GDM1 (cell line): ENCODE measurements at places on chromosomes 7 and 10.

DNA sequence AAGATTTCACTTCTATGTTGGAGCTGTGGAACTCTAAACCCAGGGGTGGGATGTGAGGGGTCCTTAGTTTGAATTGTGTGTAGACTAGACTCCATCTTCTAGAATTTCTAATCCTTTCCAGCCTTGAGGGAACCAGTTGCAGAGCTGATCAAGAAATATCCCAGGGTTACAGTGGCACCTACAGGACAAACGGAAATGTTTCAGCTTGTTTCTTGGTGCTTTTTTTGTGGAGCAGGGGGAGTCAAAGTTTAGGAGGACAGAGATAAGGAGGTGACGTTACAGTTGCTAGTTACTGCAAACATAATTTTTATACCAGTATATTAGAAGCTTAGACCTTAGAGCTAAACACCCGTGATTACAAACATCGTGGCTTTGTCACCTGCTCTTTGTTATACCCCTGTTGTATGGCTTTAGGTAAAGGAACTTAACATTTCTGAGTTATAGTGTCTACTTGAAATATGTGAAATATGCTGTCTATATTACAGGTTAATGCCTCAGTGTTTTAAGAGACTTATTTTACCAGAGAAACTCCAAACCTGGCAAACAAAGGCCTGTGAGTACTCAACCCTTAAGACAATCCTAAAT, 84.5 kb upstream of the DYNC1I1 start:
- DNase-seq: no peak

DNA sequence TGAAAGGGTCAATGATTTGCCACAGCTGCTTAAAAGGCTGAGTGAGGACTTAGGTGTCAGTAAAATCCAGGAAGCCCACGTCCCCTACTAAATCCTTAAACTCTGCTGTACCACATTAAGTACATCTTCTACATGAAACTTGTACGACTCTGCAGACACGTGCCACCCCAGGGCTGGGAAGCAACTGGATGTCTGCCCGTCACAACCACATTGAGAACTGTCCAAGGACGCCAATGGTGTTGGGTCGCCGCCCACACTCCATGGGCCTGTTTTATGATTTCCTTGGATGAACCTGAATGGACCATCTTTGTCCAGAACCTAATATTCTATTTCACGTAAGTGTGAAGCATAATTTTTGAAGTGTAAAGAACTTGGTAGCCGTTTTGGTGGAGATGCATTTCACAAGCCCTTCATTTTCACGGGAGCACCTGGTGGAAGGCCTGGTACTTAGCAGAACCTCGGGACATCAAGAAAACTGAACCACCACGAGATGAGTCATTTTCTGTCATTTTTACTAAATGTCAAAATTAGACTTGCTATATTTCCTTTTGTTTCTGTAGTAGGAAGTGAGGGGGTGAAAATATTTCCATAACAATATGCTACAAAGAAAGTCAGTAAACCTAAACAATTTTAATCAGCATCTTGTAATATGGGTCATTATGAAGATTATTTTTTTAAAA, 134.9 kb downstream of the SFMBT2 start:
- no peak for DNase-seq

DNA sequence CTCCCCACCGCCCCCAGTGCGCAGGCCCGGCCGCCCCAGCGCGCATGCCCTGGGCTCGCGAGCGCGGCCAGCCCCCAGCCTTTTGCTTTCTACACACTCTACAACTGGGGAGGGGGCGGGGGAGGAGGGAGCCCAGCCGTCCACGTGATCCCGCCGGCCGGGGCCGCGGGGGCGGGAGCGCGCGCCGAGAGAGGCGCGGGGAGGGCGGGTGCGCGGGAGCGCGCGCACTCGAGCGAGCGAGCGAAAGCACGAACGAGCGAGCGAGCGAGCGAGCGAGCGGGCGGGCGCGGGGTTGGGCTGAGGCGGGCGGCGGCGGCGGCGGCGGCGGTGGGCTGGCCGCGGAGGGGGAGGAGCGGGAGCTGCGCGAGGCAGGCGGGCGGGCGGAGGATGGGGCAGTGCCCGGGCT, at the start of gene AUTS2:
Gene AUTS2, plus strand, starts transcription at position 395 of the 406 bp plus-strand sequence. CDS start 1,179 bp downstream, outside the sequence.
- DNase-seq: peak; percentile 95

DNA sequence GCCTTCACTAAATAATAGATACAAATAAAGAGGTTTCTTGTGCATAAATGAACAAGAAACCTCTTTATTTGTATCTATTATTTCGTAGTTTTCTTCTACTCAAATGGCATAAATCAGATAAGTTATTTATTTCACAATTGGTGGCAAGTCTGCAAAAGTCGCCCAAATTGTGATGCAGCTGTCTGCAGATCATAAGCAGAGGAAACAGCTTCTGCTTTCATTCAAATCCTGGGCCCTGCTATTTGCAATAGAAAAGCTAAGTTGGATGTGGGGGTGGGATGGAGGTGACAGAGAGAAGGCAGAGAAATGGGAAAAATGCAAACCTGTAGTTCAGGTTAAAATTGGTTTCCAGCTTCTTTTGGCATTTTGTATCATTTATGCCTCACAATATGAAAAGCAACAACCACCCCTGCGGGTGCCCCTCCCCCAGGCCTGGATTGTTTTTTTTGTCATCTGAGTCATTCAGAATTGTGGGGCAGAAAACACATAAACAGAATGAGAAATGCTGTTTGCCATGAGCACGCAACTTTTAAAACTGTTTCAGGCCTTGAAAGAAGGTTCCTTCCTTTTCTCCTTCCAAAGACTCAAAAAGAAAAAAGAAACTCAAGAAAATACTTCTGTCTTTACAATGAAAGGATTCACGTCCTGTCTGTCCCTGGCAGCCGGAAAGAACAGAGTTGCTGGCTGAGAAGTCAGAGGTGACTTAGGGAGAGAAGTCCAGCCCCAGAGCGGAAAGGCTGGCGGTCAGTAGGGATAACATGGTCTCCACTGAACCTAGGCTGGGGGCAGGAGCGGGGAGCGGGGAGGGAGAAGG, 132.9 kb downstream of the BAMBI start:
- no peak for DNase-seq

DNA sequence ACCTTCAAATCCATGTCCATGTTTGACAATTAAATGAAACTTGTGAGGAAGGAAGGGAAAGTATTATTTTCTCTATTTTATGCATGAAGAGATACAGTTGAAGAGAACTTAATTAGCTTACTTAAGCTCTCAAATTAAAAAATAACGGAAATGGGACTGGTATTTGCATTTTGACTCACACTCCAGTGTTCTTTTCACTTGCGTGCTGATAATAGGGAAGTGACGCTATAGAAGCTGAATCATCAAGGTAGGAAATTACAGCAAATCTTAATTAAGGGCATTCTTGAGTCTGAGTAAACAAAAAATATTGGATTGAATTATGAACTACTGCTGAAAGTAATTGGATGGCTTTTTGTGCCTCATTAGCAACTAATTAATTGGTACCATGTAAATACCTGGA, 44.0 kb upstream of the NPVF start:
- no peak for DNase-seq

GRCh38 chr7:30694218-30694745, 12.0 kb upstream of the CRHR2 start:
- DNase-seq: no peak

DNA sequence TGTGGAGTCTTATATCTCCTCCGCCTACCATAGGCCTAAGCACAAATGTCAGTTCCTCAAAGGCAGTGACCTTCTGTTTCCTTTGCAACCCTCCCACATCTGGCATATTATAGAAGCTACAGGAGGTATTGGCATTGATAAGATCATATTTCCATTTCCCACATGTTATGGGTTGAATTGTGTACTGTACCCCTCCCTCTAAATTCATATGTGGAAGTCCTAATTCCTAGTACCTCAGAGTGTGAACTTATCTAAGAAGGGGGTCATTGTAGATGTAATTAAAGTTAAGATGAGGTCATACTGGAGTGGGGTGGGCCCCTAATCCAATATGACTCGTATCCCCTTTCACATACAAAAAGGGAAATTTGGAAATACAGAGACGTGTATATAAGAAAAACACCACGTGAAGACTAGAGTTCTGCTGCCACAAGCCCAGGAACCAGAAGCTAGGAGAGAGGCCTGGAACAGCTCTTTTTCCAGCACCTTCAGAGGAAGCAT, 6.1 kb upstream of the LAMB4 start:
- DNase-seq: peak; percentile 78

GRCh38 chr10:22657566-22658225, 56.7 kb downstream of the PIP4K2A start:
- no peak for DNase-seq

DNA sequence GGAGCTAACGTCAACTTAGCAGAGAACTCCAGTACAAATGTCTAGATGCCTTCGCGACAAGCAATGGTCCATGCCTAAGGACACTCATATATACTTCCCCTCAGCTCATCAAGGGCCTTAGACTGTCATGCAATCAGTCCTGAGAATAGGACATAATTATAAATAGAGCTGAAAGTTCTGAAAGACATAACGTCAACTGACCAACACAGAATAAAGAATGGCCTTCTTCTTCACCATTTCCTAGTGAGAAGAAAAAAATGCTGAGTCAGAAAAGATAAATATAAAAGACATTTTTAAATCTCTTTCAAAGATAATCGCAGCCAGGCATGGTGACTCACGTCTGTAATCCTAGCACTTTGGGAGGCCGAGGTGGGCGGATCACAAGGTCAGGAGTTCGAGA, 83.2 kb downstream of the ARMH3 start:
- no peak for DNase-seq

DNA sequence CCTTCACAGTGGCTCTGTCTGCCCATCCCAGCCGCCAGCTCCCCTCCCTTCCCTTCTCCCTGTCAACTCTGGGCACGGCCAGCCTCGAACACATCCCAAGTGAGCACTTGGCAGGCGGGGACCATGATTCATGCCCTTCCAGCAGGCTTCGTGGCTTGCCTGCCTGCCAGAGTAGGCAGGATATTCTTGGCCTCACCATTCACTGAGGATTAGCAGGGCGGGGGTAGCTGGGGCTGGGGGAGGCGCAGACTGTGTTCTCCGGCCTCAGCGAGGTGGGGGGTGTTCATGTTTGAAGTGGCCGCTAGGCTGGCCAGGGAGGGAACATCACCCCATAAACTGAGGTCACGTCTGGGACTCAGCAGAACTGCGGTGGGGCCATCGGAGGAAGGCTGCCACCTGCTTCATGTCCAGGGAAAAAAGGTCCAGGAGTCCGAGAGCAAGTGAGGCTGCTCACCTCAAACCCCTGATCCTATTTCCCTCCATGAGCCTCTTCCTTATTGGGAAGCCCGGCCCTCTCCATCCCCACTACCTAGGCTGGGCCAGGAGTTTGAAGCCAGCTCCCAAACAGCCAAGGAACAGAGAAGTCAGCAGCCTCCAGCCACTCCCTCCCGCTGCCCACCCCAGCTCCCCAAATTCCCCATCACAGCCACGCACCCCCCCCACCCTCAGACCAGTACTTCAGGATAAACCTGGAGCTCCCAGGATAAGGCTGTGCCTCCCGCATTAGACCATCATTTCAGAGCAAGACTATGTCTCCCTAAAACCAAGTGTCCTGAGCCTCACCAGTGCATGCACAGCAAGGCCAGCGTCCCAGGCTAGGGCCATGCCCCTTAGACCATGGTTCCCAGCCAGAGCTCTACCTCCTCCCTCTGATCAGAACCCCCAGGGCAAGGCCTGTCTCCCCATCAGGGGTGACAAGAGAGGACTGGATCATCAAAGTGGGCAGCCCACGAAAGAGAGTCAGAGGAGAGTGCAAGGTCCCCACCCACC, 42.8 kb upstream of the RABGEF1 start:
- DNase-seq: no peak

DNA sequence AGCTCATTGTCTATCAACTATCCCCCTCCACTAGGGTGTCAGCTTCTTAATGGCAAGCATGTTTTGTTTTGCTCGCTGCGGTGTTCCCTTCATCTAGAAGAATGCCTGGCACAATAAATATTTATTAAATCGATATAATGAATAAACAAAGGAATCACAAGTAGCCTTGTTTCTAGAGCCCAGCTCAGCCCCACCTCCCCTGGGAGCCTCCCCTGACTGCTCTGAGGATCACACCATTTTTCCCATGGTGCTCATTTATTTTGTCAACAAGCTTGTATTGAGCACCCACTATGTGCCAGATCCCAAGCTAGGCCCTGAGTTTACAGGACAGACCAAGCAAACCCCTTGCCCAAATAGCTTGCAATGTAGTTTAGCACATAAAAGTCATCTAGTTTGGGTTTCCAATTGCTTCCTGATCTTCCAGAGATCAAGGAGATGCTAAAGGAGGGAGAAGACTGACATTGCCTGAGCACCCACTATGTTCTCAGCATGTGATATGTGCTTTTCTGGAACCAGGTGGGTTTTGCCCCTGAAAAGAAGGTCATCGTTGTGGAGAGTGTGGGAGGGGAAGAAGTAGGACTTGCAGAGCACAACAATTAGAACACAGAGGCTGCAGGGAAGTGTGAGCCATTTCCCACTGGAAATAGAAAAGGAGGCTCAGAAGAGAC, 42.3 kb upstream of the GPAM start:
- no peak for DNase-seq

- no peak for DNase-seq
Measured at GRCh38 chr7:41385996-41386395, 316.9 kb downstream of the INHBA start.

GRCh38 chr7:92765725-92766124, 70.6 kb downstream of the CDK6 start:
- no peak for DNase-seq
